Hematopoietic multipotent progenitor cell treated with erythropoietin and hydrocortisone succinate and interleukin-3 and kit ligand, for 6 days (in vitro differentiated cells): ENCODE measurements at places on chromosomes 5 and 9.

GRCh38 chr5:170223360-170223759 is 9.4 kb upstream of the C5orf58 start:
- no peak for DNase-seq

- no peak for DNase-seq
Observed at GRCh38 chr5:173922527-173922926, 34.4 kb downstream of the CPEB4 start.

DNA sequence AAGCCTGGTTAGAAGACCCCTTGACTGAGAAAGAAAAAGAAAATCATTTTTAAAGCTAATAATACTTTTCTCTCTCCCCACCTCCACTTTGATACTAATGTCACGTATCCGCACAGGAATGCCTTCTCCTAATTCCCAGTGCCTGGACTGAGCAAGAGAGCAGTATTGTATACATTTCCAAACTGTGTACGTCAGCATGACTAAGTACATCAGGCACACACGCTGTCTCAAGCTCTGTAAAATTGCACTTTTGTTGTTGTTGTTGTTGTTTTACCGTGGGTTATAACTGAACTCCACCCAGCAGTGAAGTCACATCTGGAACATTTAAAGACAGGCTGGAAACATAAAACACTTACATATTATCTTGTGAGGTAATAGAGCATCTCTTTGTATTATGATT is 407.6 kb downstream of the DNAH5 start:
- DNase-seq, result no peak

DNA sequence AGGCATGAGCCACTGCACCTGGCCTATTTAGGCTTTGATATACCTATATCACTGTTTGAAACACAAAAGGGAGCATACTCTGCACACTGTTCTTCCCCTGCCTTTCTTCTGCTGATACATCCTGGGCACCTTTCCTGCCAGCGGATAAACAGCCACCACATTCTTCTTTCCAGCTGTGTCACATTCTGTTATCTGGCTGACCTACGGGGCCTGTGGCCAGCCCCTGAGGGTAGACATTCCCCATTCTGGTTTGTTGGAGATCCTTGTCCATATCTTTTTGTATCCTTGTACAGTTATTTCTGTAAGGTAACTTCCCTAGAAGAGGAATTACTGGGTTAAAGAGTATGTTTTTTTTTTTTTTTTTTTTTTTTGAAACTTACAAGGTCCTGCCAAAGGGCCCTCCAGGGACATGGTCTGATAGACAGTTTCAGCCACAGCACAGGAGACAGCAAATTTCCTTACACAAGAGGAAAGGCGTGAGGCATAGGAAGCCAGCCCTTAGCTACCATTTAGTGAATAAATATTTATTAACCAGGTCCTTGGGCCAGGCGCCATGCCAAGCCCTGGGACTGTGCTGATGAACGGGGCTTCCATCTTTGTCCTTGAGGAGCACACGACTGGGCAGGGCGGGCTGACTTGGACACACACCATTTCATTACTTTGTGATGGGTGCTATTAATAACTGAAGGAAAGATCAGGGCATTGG is 57.8 kb downstream of the ERGIC1 start:
- no peak for DNase-seq

DNA sequence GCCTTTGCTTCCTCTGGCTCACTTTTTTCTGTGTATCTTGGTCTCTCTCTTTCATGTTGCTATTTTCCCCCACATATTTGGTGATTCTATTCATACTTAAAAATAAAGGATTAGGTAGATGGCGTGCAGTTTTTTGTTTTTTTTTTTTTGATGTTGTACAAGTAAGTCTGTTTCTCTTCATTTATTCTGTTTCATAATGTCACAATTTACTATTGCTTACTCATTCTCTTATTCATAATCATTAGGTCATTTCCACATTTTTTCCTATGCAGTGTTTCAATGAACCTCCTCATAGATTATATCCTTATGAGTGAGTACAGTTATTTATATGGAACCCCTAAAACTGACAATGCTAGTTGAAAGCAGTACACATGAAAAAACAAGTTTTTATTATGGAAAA is 136.3 kb downstream of the APBA1 start:
- DNase-seq, result no peak

- no peak for DNase-seq
Observed at GRCh38 chr5:93601802-93602155, 18.8 kb downstream of the NR2F1 start.

- DNase-seq, result peak; percentile 88
Observed at GRCh38 chr9:133351908-133352634, 4.1 kb downstream of the RPL7A start.

- no peak for DNase-seq
Observed at GRCh38 chr5:81805086-81805485, 54.2 kb upstream of the SSBP2 start.

- DNase-seq, result no peak
Observed at GRCh38 chr9:35675204-35675603, 1.5 kb downstream of the CA9 start.

DNA sequence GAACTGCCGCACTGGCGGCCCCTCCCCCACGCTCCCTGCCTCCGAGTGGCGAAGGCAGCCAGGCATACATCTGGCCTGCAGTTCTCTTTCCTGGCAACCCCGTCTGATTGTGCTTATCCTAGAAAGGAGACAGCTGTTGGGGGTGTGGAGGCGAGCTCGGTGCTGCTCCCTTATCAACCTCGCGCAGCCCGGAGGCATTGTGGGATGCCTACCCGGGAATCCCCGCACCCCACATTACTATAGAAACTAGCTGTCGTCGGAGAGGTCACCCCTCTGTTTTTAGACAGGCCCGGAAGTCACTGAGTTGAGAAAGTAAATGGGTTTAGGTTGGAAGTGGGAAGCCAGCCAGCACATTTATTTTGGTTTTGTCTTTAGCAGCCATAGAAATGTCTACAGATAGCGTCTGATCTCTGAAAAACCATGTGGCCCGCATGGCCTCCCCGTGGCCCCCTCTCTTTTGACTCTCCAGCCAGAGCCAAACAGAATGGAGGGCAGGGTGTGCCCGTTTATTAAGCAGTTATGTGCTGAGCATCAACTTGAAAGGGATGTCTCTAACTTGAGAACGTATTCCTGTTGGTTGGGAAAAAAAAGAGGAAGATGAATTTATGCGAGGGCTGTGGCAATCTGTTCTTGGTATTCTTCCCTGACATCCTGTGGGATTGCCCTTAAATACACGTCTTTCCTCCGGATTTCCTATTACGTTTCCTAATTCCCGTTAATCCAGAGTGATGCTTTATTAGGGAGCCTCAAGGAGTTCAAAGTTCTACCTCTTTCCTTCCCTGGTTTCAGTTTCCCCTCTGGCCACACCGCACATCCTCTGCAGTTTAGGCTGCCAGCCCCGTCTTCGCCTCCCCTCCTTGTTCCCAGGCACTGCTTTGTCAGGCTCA is 3.9 kb downstream of the STC2 start:
- peak; percentile 72 for DNase-seq

DNA sequence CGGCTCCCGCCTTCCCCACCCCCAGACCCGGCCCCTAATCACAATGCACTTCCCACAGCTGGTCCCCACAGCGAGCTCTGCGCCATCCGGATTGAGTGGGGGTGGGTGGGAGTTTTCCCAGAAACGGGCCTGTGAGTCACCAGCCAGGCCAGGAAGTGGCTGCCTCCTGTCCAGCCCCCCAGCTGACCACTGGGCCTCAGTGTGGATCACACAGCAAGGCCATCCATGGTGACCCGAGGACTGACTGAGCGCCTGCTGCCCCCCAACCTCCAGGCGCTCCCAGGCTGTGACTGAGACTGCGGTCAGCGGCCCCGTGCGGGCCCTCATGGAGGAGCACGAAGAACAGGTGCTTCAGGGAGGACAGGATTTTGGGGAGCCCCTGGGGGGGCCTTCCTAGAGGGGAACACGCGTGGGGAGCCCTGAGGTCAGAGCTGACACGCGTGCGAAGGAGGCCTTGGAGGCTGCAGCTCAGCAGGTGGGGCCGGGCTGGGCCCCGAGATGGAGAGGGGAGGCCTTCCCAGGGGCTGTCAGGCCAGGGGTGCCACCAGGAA is 48.3 kb upstream of the EGFL7 start:
- DNase-seq, result no peak

- DNase-seq, result peak; percentile 22
Observed at GRCh38 chr9:87874304-87874623, 8.4 kb upstream of the SPATA31E1 start.

DNA sequence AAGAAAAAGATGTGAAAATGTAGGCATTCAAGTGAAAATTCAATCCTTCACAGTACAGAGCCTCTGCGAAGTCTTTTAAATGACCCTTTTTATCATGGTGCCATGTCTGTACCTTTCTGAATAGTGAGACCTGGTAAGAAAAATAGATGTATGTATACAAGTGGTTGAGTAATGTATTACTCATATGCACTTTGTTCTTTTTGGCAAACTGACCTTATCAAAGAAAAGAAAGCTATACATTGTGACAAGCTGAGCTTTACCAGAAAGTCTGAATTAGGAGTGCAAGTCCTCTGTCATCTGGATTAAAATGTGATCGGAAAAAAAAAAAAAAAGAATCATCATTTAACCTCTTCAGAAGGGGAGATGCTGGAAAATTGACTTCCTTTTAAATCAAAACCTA is 356.4 kb upstream of the CCNH start:
- DNase-seq, result no peak

- peak; percentile 48 for DNase-seq
Observed at GRCh38 chr5:51380603-51381207, 2.5 kb upstream of the ISL1 start.

DNA sequence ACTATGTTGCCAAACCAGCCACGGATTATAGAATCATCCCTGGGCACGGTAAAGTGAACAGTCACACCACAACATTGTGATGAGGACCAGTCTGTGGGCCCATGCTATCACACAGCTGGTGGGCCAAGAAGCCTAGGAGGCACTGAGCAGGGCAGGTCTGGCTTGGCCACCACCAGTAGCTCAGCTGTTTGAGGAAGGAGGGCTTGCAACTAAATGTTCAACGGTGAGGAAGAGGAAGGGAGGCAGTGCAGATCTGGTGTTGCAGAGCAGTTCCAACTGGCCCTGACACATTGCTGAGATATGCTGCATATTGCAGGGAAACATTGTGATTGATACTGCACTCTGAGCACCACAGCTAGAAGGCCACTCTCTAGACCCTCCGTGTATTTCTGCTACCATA is 77.9 kb upstream of the ATG10 start:
- peak; percentile 7 for DNase-seq

GRCh38 chr5:37520811-37521210 is 141.7 kb downstream of the WDR70 start:
- DNase-seq, result no peak

GRCh38 chr9:680106-680505 is 161.4 kb upstream of the DMRT1 start:
- no peak for DNase-seq

DNA sequence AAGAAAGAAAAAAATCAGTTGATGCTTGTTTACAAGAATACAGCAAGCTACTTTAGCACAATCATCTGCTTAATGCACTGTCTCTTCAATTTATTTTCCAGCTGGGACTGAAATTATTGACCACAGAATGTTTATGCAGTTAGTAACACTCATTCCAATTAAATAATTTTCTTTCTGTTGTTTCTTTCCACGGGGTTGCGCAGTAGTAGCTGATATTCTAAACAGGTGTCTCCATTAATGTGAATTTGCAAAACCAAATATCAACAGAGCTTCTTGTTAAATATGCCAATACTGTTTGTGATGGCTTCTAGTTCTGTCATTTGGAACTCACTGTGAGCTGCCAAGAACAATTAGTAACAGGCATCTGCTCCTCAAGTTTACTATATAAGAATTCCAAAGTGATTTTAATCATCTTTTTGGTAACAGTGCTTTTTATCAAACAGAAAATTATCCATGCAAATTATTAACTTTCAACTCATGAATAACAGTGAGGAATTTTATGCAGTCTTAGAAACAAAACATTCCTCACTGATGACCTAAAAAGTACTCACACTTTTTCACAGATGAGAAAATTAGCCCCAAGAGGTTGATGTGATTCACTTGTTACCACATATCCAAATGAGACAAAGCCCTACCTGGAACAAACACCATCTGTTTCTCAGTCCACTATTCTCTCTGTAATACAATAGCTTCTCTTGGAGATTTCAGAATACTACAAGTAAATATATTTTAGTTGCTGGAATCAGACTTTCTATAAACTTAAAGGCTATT is 567.6 kb upstream of the RGMB start:
- no peak for DNase-seq

- peak; percentile 11 for DNase-seq
Observed at GRCh38 chr5:56631719-56632118, 183.6 kb upstream of the MAP3K1 start.

- no peak for DNase-seq
Observed at GRCh38 chr5:69084195-69084594, 9.6 kb upstream of the SLC30A5 start.

DNA sequence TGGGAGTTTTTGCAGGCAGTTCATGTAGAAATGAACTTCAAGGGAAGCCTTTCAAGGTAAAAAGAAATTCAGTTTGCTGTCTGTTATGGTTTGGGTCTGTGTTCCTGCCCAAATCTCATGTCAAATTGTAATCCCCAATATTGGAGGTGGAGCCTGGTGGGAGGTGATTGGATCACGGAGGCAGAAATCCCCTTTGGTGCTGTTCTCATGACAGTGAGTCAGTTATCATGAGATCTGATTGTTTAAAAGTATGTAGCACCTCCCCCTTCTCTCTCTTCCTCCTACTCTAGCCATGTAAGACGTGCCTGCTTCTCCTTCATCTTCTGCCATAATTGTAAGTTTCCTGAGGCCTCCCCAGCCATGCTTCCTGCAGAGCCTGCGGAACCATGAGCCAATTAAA is 341.4 kb downstream of the ARHGEF28 start:
- DNase-seq, result no peak

- DNase-seq, result peak; percentile 76
Observed at GRCh38 chr9:136204838-136205706, at the start of gene LHX3. TSS of gene LHX3 (minus strand) at chr9:136205128. CDS start at chr9:136205012, 116 bp downstream.

- DNase-seq, result peak; percentile 81
Observed at GRCh38 chr5:138711811-138712210, 41.4 kb upstream of the CTNNA1 start.

DNA sequence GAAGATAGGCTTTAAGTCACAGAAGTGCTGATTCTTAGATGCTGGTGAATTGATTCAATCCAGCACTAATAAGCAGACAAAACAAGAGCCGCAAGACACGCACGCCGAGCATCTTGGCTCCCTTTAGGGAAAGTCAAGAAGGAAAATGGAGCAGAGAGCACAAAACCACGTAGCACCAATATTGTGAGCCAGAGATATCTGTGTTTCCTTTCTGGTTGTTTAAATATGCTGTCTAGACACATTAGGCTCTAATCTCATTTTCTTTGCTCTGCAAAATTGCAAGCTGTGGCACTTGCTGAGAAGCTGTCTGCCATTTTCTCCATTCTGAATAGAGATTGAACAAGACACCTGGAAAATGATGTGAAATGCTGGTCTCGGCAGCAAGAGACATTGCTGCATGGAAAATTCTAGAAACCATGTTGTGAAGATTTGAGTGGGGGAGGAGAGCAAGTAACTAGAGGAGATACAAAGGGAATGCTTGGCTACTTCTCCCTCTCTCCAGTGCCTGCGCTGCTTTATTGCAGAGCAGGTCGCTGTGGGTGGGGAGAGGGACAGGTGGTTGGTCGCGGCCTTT is 336.3 kb downstream of the MED10 start:
- no peak for DNase-seq
